ENCODE measurements at places on chromosomes 4 and X.

DNA sequence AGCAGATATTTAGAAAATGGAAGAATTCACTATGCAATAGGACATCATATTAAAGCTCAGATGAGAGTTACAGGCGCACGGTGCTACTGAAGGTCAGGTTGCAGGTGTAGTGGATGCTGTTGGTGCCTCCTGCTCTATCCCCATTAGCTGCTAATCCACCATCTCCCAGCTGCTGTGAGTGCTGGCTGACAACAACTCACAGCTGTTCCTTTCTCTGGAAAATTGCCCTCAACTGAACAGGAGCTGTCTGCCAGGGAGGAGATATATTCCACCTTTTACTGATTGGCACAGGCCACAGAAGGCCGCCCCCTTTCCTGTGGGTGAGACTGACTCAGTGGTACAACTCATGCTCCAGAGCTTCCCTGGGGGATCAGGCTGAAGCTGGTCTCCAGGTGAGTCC lies 48.7 kb downstream of the UCHL1 start:
- DNase-seq, result no peak

DNA sequence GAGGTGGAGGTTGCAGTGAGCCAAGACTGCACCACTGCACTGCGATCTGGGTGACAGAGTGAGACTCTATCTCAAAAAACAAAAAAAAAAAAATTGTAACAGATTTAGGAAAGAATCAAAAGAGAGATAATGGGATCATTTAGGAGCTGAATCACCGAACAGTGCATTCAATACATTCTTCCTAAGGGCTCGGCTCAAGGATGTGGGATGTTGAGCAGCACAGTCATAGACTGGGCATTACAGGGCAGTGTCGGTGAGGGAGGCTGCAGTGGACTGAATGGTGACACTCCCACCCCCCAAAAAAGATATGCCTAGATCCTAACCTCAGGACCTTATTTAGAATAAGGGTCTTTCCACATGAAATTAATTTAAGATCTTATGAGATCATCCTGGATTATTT lies 70.0 kb downstream of the EVC2 start:
- no peak for DNase-seq

DNA sequence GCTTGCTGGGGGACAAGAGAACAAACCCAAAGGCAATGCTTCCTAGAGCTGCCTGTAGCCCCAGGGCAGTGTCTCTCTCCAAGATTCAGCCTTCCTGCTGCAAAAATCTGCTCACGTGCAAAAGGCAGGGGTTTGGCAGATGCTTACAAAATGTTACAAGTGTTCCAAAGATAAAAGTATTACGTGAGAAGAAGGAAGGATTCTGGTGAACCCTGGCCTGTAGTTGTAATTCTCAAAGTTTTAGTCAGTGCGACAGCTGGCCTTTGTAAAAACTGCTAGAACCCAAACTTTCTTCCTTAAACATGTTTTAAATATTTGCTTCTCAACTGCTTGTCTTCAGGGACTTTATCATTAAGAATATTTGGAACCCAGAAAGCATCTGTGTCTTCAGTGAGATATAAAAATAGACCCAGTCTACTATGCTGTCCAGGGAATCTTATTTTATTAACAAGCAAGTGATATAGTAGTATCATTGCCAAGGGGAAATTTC lies 232.3 kb downstream of the FRMPD4 start:
- DNase-seq, result no peak

GRCh38 chr4:156378033-156378665 lies 424.5 kb upstream of the CTSO start:
- peak; percentile 33 for DNase-seq

DNA sequence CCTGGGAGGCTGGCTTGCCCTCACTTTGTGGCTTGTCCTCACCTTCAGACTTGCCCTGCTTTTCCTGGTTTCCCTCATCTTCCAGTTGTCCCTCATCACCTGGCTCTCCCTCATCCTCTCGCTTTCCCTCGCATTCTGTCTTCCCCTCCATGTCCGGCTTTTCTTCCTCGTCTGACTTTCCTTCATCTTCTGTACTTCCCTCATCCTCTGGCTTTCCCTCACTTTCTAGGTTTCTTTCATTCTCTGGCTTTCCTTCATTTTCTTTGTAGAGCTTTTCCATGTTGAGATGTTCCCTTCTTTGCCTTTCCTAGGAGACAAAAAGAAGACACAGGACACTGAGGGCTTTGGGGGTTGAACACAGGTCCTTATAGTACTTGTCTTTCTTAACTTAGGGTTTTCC lies 2.3 kb downstream of the TCEAL5 start:
- DNase-seq, result no peak

DNA sequence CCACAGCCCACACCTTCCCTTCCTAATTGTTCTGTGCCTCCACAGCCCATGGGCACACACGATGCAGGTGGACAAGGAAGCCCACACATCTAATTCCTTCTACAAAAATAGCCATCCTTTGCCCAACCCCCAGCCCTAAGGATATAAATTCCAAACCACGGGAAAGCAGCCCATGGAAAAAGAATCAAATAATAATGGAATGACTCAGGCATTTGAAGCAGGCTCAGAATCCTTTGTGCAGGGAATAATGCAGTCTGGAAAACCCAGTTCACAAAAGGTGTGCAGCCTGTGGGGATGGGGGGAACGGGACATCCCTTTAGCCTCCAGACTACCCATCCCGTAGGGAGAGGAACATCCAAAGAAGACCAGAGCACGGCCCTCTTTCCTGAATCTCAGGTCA lies 342.3 kb upstream of the GALNT7 start:
- DNase-seq, result no peak

GRCh38 chr4:95250544-95251137 lies 298.1 kb downstream of the UNC5C start:
- DNase-seq, result no peak

DNA sequence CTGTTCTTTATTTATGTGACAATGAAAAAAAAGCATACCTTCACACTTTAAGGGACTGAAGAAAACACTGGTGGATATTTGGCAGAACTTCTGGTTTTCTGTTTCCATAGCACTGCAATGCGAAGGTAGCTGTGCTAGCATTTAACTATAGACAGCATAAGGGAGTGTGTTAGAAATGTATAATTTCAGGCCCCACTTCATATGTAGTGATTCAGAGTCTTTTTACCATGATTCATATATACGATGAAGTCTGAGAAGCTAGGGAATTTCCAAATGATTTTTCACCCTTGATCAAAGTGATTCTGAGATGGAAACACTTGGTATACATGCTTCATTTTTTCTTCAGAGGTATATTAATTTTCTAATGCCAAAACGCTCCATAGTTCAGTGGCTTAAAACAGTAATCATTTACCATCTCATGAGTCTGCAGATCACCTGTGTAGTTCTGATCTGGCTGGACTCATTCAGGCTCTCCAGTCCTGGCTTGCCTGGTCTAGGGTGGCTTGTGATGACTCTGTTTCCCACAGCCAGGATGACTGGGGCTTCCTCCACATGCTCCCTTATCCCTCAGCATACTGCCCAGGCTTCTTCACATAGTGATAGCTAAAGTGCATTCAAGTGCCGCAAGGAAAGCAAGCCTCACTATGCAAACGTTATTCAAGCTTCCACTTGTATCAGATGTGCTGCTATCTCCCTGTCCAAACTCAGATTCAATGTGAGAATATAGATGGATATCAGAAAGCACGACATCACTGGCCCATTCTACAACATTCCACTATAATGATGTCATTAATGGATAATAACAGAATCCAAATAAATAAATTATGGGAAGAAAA lies 790.1 kb downstream of the TECRL start:
- DNase-seq, result no peak

DNA sequence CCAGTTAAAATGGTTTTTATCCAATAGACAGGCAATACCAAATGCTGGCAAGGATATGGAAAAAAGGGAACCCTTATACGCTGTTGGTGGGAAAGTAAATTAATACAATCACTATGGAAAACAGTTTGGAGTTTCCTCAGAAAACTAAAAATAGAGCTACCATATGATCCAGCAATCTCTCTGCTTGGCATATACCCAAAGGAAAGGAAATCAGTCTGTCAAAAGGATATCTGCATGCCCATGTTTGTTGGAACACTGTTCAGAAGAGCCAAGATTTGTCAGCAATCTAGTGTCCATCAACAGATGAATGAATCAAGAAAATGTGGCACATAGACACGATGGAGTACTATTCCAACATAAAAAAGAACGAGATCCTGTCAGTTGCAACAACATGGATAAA lies 91.0 kb upstream of the SH3RF1 start:
- no peak for DNase-seq

DNA sequence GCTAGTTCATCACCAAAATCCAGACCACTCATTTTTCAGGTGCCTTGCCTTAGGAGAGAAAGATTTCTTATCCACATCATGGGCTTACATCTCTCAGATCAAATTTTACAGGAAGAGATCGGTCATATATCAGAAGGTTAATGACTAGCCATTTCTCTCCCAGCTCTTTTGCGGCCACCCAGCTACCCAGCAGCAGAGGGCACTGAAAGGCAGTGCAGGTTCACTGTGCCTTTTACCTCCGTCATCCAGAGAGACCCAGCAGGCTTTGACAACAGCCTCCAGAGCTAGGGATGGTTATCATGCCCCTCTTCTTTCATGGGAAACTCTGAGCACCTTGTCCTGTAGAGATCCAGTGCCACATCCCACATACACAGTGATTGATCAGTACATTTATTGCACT lies 384.8 kb downstream of the AFF2 start:
- no peak for DNase-seq

DNA sequence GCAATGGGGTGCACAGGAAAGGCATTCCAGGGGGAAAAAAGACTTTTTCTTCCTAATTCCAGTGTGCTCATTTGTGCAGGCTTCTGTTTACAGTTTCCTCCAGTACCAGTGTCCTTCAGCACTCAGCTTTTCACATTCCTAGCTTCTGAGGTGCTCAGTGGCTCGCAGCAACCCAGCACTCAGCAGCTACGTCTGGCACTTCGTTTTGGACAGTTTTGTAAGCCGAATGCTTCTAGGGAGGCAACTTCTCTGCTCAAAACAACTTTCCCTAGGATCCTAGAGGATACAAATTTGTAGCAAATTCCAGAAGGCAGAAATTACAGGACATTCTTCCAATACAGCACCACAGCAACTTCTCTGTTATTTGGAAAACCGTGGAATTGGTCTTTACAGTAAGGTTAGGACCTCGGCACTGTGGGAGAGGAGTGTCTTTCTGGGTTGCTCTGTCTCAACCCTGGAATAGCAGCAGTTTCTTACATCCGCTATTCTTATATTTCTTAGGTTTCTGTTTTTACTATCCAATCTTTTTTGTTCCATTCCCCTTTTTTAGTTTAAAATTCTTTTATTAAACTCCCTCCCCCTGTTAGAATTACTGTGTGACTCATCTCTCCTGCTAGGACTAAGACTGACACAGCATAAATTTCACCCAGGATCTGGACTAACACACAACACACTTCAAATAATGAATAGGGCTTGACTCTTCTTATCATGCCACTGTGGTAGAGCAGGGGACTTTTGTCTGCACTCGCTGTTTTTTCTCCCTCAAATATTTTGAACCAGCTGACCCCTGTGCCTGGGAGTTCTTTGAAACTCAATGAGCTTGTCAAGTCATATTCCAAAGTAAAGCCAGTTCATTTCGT lies 1314.7 kb downstream of the FSTL5 start:
- DNase-seq, result no peak

DNA sequence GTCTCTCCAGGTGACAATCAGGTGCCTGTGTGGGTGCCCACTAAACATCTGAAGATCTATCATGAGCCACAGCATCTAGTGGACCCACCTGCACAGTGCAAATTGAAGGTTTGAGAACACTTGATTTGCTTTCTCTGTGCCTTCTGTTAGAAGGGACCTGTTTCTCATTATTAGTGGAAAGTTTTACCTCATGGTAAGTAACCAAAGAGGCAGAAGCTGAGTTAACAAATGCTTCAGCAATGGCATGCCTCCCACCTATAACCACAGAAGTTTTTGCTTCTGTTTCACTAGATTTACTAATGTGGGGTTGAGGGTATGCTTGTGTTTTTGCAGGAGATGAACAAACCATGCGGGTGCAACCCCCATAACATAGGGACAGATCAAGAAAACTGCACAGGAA lies 297.4 kb upstream of the DKK2 start:
- no peak for DNase-seq

GRCh38 chrX:123884809-123885408 lies 25.1 kb downstream of the XIAP start:
- no peak for DNase-seq

DNA sequence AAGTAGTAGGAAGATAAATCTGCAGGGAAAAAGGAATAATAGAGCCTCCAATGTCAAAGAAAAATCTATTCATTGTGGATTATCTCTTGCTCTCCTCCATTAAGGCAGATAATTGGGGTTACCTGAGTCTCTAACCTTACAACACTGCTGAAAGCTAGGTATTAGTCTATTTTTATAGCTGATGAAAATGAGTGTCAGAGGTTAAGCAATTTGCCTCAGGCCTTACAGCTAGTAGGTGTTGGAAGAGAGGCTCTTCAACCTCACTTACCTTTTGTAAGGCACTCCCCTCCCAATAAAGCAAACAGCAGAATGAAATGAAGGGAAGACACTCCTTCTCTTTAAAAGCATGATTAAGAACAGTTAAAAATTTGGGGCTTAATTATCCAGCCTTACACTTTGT lies 45.4 kb upstream of the GAB1 start:
- no peak for DNase-seq

DNA sequence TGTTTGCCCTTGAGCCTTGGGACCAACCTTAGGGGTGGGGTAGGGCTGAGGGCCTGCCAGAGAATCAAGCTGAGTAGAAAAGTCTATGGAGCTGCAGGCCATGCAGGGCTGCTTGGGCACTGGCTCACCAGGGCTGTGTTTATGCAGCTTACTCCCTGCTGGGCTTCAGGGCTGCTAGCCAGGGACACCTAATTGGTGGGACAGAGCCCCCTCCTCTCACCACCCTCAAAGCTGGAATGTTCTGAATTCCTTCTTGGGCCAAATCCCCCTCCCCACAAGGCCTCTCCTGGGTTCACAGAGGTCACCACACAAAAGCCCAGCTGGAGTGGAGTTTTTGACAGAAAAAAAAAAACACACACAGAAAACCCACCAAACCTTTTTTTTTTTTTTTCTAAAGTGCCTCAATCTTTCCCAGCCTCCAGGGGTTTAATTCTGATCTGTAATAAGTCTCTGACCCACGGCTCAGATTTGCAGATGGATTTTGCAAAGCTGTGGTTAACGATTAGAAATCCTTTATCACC lies at the start of gene CLDN2:
CLDN2 (plus strand) TSS at position 471 of the 521 bp plus-strand sequence. CDS start 7,827 bp downstream, outside the sequence.
- DNase-seq, result peak; percentile 11

DNA sequence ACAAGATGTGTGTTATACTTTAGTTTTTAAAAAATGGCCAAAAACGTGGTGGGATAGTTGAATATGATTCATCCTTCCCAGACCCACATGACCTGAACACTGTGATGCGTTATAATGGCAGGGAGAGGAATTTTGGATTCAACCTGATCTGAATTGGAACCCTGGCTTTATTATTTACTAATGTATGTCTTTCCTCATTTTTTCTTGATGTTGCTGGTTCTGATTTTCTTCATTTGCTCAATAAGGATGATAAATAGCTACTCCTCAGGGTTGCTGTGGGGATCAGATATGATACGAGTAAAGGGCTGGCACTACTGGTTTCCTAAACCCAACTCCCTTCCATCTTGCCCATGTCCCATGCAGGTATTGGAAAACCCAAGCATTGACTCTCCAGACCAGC lies 24.2 kb upstream of the ACSL1 start:
- no peak for DNase-seq

Measured in iPS DF 6.9 (cell line).